Naive thymus-derived CD8-positive, alpha-beta T cell (primary cell): ENCODE measurements at places on chromosomes 7 and 10.

DNA sequence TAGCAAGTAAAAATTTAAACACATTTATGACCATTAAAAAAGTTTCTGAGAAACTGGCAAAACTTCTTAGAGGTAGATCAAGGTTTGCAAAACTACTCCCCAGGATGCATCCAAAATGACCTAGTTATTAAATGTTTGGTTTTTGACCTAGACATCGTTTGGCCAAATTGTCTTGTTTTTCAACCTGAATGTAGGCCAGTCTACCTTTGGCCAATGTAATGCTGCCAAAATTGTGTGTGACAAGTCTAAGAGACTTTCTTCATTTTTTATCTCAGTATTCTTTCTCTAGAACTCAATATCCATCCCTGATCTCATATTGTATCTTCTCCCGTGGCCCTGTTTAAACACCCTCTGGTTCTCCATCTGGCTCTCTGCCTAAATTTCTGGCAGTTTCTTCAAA lies 202.0 kb downstream of the CXCL12 start:
- no peak for DNase-seq

DNA sequence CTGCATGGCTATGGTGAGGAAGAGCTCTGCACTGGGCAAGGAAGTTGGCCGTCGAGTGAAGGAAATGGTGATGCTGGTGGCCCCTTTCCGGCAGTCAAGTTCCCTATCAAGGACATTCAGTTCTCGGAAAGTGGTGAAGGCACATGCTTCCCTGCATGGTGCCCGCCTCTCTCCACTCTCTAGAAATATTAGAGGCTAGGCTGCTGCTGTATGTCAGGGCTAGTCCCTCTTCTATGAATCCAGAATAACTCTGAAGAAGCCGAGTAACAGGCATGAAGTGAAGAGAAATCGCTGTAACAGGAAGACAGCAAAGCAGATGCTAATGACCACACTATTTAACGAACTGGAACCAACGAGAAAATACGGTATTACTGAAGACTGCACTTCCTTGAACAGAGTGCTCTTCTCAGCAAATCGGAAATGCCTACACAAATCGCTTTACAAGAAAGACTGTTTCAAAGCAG lies 5.4 kb downstream of the IDI1 start:
- DNase-seq = no peak

DNA sequence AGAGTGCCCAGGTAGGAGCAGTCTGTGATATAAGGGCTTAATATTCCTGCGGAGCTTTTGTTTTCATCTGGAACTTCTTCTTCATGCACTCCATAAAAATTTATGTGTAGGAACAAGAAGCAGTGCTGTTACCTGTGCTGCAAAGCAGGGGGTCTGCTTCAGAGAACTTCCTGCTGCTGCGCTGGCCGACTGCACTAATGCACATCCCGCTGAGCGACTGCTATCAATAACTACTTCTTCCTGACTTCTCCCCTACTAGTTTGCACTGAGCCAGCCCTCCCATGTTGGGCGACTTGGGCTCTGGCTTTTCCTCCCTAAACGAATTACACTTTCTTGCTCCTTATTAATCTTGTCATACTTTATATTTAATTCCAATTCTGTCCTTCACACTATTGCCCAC lies 150.3 kb downstream of the NEBL start:
- DNase-seq = no peak

DNA sequence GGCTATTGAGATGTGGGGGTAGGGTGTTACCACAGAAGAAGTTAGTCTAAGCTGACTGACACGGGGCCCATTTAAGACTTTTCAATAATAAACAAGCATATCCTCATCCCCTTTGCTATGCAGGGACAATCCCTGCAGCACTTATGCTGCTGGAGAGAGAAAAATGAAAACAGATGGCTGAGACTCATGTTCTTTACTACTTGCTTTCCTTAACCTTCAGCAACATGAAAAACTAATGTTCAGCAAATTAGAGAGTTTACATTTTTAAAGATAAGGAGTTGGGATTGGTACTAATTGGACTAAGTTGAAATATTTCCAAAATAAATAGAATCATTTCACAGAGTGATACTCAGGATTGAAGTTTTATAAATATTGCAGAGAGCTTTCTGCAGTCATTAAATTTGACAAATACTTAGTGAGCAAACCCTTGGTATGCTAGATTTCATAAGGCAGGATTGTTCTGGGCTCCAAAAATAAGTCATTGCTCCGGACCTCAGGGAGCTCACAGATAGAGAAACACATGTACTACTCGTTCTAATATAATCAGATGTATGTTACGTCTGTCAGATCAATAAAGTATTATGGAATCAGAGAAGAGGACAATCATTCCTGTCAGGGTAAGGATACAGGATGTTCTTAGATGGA lies 147.1 kb upstream of the LRRN3 start:
- no peak for DNase-seq

DNA sequence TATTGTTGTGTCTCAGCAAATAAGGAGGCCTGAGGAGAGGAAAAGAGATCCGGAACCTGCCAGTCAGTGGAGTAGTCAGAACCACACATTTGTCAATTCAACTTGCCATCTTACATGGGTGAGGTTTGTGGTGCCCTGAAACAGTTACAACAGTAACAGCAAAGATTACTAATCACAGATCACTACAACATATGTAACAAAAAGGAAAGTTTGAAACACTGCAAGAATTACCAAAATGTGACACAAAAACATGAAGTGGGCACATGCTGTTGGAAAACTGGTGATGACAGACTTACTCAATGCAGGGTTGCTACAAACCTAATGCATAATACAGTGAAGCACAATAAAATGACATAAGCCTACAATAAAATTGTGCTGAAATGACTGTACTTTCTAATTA lies 89.4 kb downstream of the LRRN3 start:
- DNase-seq = no peak

DNA sequence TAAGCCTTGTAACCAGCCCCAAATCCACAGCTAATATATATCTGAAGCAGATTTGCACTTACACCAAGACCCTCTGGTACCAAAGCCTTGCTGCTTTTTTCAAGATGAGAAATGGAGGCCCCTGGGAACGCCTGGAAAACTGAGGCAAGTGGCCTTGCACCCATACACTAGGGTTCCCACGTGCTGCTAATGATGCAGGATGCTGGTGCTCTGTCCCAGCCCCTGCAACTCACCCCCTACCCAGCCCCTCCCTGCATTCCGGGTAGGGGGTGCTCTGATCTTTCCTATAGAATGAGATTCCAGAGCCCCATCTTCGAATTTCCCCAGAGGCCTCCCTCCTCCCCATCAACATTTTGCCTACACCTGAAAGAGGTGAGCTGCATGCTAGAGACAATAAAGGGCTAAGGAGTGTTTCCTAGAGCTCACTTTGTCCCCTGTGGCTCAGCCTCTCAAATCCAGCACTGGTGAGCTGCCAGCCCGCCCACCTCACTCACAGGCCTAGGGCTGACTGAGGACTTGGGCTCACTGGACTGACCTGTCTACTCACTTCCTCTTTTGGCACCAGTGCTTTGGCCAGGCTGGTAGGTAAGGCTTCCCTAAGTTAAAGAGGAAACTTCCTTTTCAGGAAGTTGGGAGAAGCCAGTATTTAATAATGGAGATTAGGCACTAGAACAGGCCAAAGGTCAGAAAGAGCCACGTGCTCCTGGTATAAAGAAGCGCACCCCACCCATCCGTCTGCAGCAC lies 9.8 kb downstream of the RBP4 start:
- DNase-seq = no peak

GRCh38 chr10:96410296-96410695 lies 51.5 kb upstream of the OPALIN start:
- no peak for DNase-seq

GRCh38 chr10:28190196-28190595 lies 112.7 kb downstream of the MPP7 start:
- no peak for DNase-seq

GRCh38 chr10:124719213-124719851 lies 24.8 kb downstream of the FAM53B start:
- peak; percentile 85 for DNase-seq

GRCh38 chr7:1704811-1705738 lies 35.0 kb downstream of the ELFN1 start:
- DNase-seq = no peak

GRCh38 chr10:67864607-67865371 lies 19.7 kb upstream of the SIRT1 start:
- DNase-seq = no peak

- DNase-seq = peak; percentile 54
Measured at GRCh38 chr7:128031901-128032604, 816 bp upstream of the LRRC4 start.

DNA sequence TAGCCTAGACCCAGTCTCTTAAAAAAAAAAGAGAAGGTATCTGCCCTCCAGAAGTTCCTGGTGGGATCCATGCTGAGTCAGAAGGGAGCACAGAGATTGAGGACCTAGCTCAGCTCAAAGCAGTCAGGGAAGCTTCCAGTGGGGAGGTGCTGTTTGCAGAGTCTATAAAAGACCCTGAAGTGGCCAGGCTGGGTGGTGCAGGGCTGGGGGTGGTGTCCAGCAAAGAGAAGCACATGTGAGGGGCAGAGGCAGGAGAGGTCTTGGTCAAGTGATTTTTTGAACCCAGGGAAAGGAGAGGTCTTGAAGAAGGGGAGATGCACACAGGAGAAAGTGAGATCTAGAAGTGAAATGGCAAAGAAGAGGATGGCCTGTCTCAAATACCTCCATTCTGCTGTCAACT lies 130.4 kb upstream of the PODXL start:
- no peak for DNase-seq

- no peak for DNase-seq
Measured at GRCh38 chr7:111883241-111883640, 320.9 kb upstream of the IMMP2L start.

DNA sequence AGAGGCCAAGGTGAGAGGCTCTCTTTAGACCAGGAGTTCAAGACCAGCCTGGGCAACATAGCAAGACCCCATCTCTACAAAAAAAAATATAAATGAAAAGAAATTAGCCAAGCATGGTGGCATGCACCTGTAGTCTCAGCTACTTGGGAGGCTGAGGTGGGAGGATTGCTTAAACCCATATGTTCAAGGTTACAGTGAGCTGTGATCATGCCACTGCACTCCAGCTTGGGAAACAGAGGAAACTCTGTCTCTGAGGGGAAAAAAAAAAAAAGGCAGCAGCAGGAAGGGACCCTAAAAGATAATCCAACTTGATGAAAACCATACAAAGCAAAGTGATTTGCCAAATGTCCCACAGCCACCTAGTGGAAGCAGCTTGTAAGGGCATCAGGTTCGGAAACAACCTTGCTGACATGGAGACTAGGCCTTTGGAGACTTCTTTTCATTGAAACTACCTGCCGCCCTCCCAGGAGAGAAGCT lies 15.6 kb upstream of the PBLD start:
- peak; percentile 14 for DNase-seq

- no peak for DNase-seq
Measured at GRCh38 chr7:77538281-77539212, 1.5 kb downstream of the PTPN12 start.

DNA sequence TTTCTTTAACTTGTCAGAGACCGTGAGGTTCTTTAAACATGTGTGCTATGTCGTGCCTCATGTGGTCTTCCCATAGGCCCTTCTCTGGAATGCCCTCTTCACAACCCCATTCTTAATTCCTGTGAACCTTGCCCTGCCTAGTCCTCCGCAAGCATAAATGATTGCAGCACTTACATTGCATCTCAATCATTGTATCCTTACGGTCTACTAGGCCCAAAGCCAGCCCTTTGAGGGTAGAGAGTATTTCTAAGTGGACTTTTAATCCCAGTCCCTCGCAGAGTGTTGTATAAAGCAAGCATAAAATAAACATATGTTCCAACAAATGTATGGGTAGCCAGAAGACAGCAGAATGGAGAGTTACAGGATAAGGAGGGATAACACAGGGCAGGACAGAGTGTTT lies 92.1 kb upstream of the FAM133B start:
- no peak for DNase-seq

- DNase-seq = no peak
Measured at GRCh38 chr7:102182016-102182415, 104.7 kb upstream of the SH2B2 start.

DNA sequence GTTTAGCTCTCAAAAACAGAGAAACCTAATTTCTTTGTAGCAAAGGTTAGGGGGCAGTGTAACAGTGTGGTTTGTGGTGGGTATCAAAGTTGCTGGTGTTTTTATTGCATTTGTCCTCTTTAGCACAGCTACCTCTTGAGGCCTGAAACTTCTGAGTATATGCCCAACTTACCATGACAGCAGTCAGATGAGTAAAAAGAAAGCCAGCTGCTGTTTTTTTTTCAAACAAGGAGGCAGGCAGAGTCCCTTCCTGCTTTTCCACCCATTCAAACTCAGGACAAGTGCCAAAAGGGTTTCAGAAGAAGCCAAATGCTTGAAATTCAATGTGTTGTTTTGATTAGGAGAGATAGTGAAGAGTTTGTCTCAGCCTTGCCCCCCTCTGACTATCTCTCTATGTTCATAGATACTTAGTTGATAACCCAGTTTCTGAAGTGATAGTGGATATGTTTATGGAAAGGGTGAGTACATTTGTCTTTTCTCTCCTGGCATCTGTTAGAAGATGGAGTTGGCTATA lies 23.1 kb downstream of the GBF1 start:
- DNase-seq = no peak

- no peak for DNase-seq
Measured at GRCh38 chr10:88794731-88795130, 7.8 kb upstream of the LIPM start.

DNA sequence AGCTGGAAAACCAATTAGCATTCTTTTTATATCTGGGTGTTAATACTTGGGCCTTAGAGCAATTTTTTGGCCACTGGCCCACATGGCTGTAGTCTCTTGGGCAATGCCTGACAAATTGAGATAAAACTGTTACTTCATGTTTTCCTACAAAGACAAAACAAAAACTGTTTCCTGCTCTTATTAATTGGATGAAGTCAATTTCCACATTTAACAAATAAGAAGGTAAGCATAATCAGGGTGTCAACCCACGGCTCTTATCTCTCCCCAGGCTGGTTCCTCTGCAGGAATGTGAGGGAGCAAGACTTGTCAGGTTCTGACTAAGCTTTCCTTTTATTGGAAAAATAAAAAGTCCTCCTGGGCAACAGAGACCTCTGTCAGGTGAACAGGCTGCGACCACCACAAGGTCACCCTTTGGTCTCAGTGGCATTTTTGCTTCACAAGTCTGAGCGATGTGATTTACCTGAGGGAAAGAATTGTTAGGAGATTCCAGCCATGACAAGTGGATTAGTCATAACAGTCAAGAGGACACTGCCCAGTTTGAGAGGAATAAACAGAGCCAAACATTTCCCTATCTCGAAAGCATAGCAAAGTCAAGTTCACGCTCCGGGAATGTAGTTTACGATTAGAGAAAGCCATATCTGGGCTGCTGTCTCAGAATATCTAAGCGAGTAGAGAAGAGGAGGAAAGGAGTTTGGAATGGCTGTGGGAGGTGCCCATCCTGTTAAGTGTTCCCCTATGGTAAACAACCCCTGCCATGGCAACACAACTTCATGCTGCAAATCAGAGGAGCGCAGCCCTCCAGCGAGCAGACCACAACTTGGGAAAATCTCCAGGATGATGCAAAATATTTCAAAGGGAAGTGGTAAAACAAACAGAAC lies 144.4 kb downstream of the TES start:
- DNase-seq = no peak

GRCh38 chr10:81104494-81104893 lies 566.8 kb downstream of the SH2D4B start:
- DNase-seq = no peak

GRCh38 chr7:36604806-36605205 lies 119.5 kb downstream of the AOAH start:
- DNase-seq = no peak
